ENCODE measurements at places on chromosomes 4 and X. TPM values are rescaled to one million over a fixed set of nuclear protein-coding genes. Genes with fewer than 3 reads are reported as not detected.
A peak's percentile ranks its signal among the peaks of the same experiment; 100 is the strongest.

ARSJ gene
- 50.7 TPM for total RNA-seq

- no peaks in the 10 kb centered on the region for H3K36me3 ChIP-seq
- H3K27me3 ChIP-seq, result no peaks in the 10 kb centered on the region
- no peak overlapping the region for H3K4me3 ChIP-seq
- no peaks in the 10 kb centered on the region for H3K4me1 ChIP-seq
Measured at GRCh38 chr4:125808570-125808969, 493.8 kb downstream of the FAT4 start.

DNA sequence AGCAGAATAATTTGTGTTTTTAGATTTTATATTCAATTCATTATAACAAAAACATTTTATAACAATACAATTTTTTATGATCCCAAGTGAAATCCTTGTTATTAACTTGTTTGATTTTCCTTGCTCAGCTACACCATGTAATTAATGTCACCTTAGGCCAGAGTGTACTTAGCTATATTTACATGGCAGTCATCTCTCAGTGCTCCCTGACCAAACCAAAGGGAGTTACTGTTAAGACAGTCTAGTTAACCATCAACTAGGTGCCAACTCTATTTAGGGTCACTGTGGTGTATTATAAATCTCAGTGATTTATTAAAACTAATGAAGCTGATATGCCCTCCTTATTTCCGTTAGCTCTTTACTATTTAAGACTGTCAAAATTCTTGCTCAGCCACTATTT, 44.4 kb downstream of the CCDC158 start:
- no peaks in the 10 kb centered on the region for H3K36me3 ChIP-seq
- peaks cover 16% of the 10 kb centered on the region for H3K4me1 ChIP-seq
- DNase-seq, result no peak
- no peaks in the 10 kb centered on the region for H3K27me3 ChIP-seq

GRCh38 chr4:1058997-1059665, 47.7 kb downstream of the FGFRL1 start:
- DNase-seq, result no peak
- no peak overlapping the region for H3K4me3 ChIP-seq
- no peak overlapping the region for H3K27ac ChIP-seq
- no peaks in the 10 kb centered on the region for H3K4me1 ChIP-seq
- peaks cover 43% of the 10 kb centered on the region for H3K27me3 ChIP-seq

DNA sequence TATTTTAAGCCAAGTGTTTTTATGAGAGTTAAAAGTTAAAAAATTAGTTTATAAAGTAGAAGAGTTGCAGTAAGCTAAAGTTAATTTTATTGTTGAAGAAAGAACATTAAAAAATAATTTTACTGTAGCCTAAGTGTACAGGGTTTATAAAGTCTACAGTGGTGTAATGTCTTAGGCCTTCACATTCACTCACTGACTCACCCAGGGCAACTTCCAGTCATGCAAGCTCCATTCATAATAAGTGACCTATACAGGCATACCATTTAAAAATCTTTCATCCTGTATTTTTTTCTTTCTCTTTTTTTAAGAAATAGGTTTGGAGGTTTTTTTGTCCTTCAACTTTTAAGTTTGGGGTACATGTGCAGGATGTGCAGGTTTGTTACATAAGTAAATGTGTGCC, 87.9 kb upstream of the NR3C2 start:
- no peak for DNase-seq
- H3K27me3 ChIP-seq, result no peaks in the 10 kb centered on the region
- H3K4me3 ChIP-seq, result no peak overlapping the region
- no peak overlapping the region for H3K27ac ChIP-seq
- no peaks in the 10 kb centered on the region for H3K36me3 ChIP-seq

- no peaks in the 10 kb centered on the region for H3K4me1 ChIP-seq
- no peak for DNase-seq
- H3K27me3 ChIP-seq, result no peaks in the 10 kb centered on the region
Measured at GRCh38 chr4:6420972-6421371, 51.4 kb downstream of the PPP2R2C start.

DNA sequence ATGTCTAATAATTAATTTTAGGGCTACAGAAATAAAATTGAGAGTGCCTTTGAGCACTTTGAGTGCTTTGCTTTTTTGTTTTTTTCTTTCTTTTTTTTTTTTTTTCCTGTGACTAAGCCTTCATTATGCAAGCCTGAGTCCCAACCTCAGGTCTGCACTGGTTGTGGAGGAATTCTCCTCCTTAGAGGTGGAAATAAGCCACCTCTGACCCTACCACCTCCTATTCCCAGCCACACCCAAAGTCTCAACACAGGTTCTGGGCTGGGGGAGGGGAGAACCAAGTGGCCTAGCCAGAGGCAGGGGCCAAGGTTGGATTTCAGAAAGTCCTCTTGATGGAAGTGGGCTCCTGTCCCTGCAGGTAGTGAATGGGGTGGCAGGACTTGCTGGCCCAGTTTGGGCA, 180.2 kb downstream of the ARAP2 start:
- peaks cover 13% of the 10 kb centered on the region for H3K36me3 ChIP-seq
- H3K4me3 ChIP-seq, result no peak overlapping the region
- H3K27ac ChIP-seq, result no peak overlapping the region
- H3K4me1 ChIP-seq, result peaks cover 6% of the 10 kb centered on the region
- peak; percentile 35 for DNase-seq

DNA sequence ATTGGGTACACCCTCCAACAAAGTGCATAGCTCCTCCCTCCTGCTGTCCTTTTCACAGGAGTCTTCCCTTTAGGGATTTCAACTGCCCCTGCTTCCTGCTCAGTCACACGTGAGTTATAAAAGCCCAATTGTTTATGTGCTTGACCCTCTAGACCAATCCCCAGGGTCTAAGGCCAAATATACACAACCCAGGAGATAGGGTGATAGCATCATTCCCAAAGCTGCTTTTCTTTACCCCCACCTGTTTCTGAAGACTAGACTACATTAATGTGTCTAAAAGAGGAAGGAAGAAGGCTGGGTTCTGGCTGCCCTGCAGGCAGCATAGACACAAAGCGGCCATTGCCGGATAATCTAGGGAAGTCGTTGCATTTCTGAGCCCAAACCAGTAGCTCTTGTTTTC, 526.7 kb upstream of the FRG1 start:
- DNase-seq, result no peak
- no peaks in the 10 kb centered on the region for H3K27me3 ChIP-seq
- H3K4me3 ChIP-seq, result no peak overlapping the region
- no peak overlapping the region for H3K27ac ChIP-seq
- H3K36me3 ChIP-seq, result no peaks in the 10 kb centered on the region
- H3K4me1 ChIP-seq, result no peaks in the 10 kb centered on the region

- DNase-seq, result peak; percentile 57
- no peak overlapping the region for H3K4me3 ChIP-seq
- peaks cover 5% of the 10 kb centered on the region for H3K4me1 ChIP-seq
- H3K36me3 ChIP-seq, result no peaks in the 10 kb centered on the region
- H3K27me3 ChIP-seq, result no peaks in the 10 kb centered on the region
- no peak overlapping the region for H3K27ac ChIP-seq
Measured at GRCh38 chr4:27692158-27692557, 831.5 kb downstream of the STIM2 start.

LGI2 gene
- total RNA-seq, result not detected

CPXCR1 gene
- total RNA-seq, result not detected

MAGEA6 gene
- not detected for total RNA-seq

All from MCF 10A (cell line).